Brain (organoid and tissue), 16 donors: ENCODE measurements at places on chromosomes 6 and 20.
A peak's percentile ranks its signal among the peaks of the same experiment; 100 is the strongest.

GRCh38 chr6:146860583-146860982, 261.8 kb downstream of the ADGB start:
- DNase-seq = no peak

DNA sequence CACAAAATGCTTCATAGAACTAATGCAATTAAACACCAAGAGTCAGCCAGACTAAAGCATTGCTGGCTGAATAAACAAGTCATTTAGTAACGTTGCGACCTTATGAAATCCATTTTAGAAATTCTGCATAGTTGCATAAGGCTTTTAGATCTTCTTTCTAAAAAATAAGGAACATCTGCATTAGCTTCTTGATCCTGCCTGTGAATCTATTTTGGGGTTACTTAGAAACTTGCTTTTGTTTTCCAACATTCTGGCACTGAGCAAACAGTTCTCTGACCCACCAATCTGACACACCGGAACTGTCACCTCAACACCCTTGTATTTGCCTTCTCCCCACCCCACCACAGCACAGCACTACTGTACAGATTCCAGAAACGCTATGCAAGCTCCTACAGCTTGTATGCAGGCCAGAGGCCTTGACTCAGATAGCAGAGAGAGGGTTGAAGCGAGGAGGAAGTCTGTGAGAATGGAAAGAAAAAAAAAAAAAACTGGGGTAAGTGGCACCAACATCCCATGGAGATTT, 55.0 kb downstream of the KIF13A start:
- no peak for DNase-seq

DNA sequence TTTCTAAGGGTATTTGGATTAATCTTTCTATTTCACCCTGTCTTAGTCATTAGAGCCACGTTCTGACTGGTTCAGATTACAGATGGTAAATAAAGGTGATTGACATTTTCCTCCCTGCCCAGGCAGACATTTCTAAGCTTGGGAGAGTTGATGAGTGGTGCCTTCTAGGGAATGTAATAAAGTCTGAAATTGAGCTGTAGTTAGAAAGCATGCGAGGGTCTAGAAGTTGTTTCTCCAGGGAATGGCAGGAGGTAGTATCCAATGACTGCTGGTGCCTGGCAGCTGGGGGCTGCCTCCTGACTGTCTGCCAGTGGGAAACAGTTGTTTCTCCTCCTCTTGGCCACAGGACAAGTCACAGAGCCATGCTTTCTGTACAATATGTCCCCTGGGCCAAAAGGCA, 14.6 kb downstream of the EDN3 start:
- no peak for DNase-seq

DNA sequence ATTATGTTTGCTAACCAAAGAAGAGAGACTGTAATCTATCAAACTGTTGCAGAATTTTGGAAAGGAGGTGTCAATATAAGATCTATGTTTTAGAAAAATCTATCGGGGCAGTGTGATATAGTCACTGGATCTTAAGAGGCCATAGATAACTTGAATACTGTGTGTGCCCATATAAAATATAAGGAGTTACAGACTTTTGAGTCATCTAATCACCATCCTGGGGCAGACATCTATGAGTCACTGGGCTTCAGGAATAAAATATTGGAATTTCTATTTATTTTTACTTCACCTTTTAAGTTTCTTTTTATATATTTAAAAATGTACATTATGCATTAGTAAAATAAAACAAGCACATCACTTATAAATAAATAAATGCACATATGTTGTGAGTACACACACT, 509.3 kb upstream of the MAN1A1 start:
- no peak for DNase-seq

GRCh38 chr20:47956268-47956995, 171.2 kb upstream of the SULF2 start:
- no peak for DNase-seq

DNA sequence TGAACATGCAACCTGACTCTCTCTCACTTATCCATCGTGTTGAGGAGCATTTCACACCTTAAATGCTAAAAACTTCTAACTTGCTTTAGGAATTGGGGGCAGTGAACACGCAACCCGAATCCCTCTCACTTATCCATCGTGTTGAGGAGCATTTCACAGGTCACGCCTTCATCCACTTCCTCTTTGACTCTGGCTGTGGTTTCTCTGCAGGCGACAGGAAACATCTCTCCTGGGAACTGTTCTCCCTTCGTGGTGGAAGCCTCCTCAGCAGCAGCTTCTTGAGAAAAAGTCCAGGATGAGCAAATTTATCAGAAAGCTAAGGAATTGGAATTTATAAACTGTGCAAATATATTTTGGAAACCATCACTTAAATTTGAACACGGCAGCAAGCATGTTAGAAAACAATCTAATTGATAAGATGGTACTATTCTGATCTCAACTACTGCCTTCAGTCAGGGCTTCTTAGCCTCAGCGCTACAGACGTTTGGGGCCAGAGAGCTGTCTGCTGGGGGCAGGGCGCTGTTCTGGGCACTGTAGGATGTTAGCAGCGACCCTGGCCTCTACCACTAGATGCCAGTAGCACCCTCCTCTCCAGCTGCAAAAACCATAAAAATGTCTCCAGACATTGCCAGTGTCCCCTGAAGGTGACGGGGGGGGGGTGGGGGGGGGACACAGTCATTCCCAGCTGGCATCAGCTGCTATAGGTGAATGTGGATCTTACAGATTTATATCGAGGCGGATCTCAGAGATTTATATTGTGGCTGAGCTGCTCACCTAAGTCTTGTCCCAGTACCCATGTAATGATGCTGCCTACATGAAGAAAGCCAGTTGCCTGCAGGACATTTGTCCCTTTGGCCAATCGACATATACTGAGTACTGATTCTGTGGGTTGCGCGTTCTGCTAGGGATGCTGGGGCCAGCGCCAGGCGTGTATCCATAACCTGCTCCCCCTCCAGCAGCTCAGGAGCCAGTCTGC, 26.2 kb downstream of the CTCFL start:
- DNase-seq = peak; percentile 15

- peak; percentile 69 for DNase-seq
Measured at GRCh38 chr6:43334466-43335095, 26.0 kb upstream of the CRIP3 start.

GRCh38 chr6:162181111-162181510, 546.5 kb downstream of the PRKN start:
- no peak for DNase-seq

DNA sequence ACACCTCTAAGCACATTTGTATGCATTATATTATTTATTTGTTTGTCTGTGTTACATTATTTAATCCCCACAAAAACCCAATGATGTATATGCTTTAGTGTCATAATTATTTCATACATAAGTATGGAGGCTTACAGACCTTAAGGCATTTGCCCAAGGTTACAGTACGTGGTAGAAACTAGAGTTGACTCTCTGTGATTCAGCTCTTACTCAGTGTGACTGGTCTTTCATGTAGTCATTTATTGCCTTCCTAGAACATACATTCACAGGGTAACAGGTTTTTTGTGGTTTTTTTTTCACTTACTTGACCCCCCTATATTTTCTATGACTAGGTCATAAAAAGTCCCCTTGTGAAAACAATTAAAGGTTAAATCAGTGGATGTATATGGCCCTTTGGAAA, 566.8 kb downstream of the TFAP2A start:
- DNase-seq = no peak

DNA sequence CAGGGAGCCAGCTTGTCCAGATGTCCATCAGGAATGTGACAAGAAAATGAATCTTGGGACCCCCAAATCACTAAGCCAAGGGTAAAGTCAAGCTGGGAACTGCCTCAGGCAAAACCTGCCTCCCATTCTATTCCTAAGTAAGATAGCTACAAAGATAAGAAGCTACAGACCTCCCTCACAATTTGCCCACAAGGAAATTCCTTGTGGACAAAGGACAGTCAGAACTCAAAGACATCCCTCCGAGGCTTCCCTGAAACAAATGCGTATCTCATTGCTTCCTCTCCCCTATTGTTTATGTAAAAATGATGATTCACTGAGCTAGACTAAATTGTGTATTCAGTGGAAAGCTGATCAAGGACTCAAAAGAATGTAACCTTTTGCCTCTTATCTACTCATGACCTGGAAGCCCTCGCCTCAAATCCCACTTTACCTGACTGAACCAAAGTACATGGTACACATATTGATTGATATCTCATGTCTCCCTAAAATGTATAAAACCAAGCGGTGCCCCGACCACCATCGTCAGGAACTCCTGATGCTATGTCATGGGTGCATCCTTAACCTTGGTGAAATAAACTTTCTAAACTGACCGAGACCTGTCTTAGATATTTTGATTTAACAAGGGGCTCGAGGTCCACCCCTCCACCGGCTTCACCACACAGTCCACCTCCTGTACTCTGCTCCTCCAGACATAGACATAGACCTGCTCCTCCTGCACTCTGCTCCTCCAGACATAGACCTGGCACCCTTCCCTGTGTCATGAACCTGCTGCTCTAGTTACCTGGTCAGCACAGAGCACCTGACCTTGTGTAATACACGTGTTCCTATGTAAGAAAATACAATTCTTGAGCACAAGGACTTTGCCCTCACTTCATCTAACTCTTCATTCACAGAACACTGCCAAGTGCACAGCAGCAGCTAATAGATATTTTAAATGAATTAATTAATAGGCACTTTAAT, 81.4 kb downstream of the WDR27 start:
- DNase-seq = no peak

DNA sequence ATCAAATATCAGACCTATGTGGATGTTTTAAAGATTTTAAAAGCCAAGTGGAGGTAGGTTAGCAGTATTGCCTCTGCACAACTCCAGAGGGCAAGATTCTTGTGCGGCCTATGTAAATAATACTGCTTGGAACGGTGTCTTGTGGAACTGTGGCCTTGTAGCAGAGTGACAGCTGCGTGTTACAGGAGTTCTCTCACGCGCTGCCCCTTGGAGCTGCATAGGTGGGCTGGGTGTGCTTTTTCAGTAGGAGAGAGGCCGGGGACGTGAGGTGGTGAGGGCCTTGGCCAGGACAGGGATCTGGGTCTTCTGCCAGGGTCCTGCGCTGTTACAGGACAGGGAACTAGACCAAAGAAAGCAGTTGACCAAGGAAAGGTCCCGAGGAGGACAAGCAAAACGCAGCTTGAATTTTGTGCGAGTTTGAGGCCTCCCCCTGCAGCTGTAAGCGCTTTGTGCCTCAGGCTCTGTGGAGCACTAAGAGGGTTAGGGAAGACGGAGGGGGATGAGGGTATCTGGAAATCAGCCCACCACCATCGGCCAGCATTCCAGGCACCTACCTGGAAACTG, 1.5 kb downstream of the TMEM181 start:
- DNase-seq = no peak

DNA sequence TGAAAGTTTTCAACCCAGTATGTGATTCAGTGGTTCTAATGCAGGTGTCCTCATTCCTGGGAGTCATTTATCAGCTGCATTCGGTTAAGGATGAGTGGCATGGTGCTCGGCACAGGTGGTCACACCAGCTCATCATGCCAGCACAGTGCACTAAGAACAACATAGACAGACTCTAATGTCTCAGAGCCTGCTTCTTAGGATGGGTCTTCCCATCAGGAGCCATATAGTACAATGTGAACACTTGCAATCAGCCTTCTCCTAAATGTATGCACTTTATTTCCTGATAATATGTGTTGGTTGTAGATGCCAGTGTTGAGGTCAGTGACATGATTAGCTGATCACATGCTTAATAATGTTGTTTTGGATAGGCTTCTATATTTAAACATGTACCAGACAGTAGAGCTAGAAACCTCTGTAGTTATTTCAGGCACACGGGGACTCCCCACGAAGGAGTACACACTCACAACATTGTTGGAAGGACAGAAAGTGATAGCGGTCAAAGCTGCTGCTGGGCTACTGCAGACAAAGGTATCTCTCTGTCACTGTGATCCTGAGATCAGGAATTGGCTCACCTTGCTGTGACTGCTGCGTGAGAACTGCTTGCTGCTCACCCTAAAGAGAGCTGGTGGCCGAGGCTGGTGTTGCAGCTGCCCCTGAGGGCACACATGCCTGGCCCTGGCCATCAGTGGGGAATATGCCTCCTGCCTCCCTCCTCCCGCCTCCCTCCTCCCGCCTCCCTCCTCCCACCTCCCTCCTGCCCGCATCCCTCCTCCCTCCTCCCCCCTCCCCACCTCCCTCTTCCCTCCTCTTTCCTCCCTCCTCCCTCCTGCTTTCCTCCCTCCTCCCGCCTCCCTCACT, 195.4 kb downstream of the SMOC2 start:
- DNase-seq = no peak

- DNase-seq = peak; percentile 72
Measured at GRCh38 chr6:43368259-43369160, 937 bp downstream of the ZNF318 start.
